ENCODE measurements at places on chromosomes 2 and 18.

GRCh38 chr2:239339241-239339640, 61.6 kb downstream of the HDAC4 start:
- DNase-seq: no peak

DNA sequence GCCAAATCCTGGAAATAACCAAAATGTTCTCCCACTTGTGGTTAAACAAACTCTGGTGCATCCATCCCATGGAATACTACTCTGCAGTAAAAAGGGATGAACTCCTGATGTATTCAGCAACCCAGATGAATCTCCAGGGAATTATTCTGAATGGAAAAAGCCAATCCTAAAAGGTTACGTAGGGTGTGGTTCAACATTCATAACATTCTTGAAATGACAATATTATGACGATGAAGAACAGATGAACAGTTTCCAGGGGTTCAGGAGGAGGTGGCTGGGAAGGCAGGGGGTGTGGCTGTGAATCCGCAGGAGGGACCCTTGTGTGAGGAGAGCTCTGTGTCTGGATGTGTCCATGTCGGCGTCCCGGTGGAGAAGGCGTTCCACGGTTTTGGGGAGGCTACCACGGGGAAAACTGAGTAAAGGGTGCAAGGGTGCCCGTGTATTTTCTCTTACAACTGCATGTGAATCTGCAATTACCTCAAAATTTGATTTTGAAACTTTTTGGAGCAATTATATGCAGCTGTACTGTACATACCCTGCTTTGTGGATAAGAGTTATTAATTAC, 47.3 kb downstream of the KCNG2 start:
- DNase-seq: no peak

- no peak for DNase-seq
Observed at GRCh38 chr2:231764124-231764523, 17.0 kb downstream of the PDE6D start.

DNA sequence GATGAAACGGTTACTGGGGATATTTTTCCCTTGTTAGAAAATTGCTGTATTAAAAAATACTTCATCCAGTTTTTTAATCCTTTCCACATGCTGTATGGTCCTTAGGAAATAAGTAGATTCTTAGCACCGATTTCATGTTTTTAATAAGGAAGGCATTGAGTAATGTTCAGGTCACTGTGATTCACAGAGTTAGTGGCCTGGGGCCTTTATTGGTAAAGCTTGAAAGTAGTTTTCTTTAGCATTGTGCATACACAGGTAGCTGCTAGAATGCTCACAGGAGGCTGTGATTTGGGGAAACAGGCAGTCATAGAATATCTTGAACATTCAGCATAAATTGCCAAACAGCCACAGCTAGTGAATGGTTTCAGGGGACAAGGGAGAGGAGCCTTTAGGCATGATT, 79.8 kb downstream of the XRCC5 start:
- no peak for DNase-seq

GRCh38 chr18:77144046-77144445, 11.5 kb upstream of the MBP start:
- no peak for DNase-seq

- DNase-seq: no peak
Observed at GRCh38 chr2:169865492-169865891, 38.2 kb downstream of the UBR3 start.

DNA sequence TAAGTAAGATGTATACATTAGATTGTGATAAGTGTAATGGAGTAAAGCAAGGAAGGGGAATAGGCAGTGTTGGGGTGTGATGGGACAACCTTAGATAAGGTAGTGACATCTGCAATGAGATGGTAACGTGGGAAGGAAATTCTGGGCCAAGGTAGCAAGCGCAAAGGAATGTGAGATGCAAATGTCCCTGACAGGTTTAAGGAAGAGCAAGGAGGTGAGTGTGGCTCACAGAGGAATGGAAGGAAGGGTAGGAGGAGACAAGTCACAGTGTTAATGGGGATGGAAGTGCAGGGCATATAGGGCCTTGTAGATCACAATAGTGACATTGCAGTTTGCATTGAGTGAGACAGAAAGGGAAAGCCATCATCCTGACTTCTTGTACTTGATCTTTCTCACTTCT, 170.9 kb upstream of the FAM98A start:
- no peak for DNase-seq

- no peak for DNase-seq
Observed at GRCh38 chr2:240383871-240384700, 51.4 kb upstream of the GPC1 start.

- no peak for DNase-seq
Observed at GRCh38 chr18:58618822-58619595, 9.9 kb downstream of the ALPK2 start.

- DNase-seq: no peak
Observed at GRCh38 chr2:230968921-230969658, 26.8 kb upstream of the SPATA3 start.

DNA sequence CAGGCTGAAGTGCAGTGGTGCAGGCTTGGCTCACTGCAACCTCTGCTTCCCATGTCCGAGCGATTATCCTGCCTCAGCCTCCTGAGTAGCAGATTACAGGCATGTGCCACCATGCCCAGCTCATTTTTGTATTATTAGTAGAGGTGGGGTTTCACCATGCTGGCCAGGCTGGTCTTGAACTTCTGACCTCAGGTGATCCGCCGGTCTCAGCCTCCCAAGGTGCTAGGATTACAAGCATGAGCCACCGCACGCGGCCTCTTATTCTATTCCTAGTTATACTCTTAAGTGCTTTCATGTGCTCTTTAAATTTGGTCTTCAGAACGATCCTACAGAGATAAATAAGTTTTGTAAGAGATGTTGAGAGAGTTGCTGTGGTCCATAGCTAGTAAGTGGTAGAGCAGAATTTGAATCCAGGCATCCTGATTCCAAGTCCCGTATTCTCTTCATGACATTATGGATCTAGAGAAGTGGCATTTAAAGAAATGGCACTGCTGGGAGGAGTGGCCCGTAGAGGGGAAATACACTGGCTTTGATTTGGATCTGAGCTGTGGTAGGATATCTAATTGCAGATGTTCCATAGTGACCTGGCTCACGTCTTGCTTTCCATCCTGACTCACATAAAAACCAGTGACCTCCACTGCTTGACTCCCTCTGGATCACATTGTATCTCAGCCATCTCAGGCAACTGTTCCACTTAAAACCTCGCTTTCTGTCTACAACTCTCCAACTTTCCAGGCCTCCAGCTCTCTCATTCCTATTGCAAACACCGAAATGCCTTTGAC, 22.8 kb upstream of the ME2 start:
- DNase-seq: no peak

DNA sequence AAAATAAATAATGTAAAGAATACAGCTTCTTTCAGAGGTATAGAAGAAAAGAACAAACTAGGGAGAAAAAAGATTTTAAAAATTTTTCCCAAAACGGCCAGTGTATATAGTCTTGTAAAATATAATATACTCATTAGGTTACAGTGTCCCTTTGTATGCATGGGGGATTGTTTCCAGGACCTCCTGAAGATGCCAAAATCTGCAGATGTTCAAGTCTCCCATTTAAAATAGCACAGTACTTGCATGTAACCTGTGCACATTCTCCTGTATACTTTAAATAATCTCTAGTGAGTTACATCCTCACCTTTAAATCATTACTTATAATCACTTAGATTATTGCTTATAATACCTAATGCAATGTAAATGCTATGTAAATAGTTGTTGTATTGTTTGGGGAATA, 80.6 kb upstream of the LRRTM4 start:
- no peak for DNase-seq

DNA sequence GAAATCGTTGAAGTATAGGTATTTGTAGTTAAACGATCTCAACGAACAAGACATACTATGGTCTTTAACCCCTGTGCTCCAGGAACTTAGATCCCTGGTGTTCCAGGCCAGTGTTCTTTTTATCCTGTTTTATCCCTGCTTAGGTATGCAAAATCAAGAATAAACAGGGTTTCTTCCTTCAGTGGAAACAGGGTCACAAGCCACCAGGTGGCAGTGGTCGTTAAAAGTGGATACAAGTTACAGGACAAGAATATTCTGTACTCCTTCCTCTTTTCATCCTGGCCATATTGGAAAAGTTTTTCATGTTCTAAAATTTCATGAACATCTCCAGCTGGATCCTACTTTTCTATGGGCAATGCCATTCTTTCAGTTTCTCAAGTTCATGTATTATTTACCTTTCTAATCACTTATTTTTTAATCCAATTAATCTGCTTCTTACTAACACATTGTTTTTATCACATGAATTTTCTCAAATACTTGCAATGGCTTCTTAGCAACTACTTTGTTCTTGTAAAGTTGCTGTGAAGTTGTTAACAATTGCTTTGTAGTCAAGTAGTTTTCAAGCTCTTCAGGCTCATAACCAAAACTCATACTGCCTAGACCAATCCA, 16.4 kb upstream of the HNMT start:
- DNase-seq: no peak

GRCh38 chr18:49898421-49898820, 85.1 kb upstream of the ACAA2 start:
- peak; percentile 14 for DNase-seq
